ENCODE measurements at places on chromosomes 2 and 18.

DNA sequence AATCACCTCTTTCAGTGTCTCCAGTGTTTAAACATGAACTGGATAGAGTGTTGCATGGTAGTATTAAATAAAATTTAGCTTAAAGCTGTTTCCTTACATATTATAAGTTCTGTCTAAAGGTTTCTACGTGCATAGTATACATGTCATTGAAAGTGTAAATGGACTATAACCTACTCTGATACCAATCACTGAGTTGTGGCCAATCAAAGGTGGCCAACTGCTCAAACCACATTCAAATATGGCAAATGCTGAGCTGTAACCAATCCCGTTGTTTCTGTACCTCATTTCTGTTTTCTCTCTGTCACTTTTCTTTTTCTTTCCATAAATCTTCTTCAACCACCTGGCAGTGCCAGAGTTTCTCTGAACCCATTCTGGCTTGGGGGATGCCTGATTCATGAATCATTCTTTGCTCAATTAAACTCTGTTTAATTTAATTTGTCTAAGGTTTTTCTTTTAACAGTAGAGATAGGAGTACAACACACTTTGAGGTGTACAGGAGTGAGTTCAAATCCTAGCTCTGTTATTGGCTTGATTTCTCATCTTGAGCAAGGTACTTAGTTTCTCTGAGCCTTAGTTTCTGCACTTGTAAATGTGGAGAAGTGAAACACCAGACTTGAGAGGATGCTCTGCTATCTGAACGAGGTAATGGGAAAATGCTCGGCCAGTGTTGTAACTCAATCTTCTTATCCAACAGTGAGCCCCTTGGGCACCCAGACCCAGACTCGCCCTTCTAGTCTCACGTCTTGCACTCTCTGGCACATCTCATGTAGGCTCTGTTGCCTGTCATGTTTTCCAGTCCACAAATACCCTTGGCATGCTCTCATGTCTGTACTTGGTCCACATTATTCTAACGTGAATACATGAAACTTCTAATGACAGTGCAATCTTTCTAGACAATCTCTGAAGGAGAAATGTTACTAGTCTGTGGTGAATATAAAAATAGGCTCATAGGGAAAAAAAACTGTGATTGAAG is 228.0 kb downstream of the PIK3C3 start:
- DNase-seq, result no peak

- DNase-seq, result no peak
Measured at GRCh38 chr2:237290261-237290660, 123.7 kb downstream of the COL6A3 start.

GRCh38 chr2:88530081-88530480 is 77.6 kb upstream of the FOXI3 start:
- DNase-seq, result no peak

DNA sequence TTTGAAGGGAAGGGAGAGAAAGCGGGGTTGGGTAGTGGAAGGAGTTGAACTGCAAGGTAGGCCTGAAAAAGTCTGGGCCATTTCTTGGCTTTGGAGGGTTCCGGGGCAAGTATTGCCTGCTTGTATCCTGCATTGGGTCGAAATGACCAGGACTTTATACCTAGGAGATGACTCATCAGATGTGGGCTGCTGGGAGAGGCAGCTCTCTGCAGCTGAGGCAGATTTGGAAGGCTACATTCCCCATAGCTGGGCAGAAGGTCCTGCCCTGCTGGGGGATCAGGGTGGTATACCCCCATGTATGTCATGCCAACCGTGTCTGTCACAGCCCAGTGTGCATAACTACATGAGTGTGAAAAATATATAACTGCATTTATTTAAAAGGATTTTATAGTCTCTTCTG is 171.8 kb upstream of the SPRED2 start:
- peak; percentile 17 for DNase-seq

DNA sequence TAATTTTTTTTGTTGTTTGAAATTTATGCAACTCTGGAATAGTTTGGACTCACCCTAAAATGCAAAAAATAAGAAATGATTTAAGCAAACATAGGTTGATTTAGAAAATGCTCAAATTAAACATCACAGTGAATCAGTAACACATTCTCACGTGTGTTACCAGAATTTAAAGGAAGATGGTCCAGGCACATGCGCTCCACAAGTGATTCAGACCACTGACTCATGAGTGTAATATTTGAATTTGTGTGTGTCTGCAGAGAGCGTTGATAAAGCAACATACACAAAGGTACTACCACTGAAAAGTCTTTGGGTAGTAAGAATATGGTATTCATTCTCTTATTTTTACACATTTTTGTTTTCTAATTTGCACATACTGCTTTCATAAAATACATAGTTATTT is 7.9 kb downstream of the SS18 start:
- DNase-seq, result no peak

GRCh38 chr2:3387011-3387410 is 7.5 kb downstream of the TRAPPC12 start:
- DNase-seq, result no peak

GRCh38 chr2:84889332-84889731 is 8.4 kb upstream of the TRABD2A start:
- no peak for DNase-seq

- no peak for DNase-seq
Measured at GRCh38 chr2:218244665-218245064, 16.1 kb upstream of the GPBAR1 start.

DNA sequence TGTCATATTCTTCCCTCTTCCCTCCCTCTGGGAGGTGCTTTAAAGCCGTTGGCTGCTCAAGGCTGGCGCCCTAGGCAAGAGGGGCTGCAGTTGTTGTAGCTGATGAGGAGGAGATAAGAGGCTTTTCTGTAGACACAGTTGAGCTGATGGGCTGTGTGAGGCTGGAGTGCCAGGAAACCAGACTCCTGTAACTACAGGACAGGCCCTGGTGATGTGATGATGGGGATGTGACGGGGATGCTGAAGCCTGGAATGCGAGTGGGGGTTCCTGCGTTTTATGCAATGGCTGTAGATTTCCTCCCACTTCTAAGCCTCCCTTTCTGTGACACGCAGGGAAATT is 5.7 kb upstream of the EFR3B start:
- no peak for DNase-seq

GRCh38 chr2:172247203-172247602 is 144.5 kb upstream of the DLX2 start:
- DNase-seq, result peak; percentile 74

DNA sequence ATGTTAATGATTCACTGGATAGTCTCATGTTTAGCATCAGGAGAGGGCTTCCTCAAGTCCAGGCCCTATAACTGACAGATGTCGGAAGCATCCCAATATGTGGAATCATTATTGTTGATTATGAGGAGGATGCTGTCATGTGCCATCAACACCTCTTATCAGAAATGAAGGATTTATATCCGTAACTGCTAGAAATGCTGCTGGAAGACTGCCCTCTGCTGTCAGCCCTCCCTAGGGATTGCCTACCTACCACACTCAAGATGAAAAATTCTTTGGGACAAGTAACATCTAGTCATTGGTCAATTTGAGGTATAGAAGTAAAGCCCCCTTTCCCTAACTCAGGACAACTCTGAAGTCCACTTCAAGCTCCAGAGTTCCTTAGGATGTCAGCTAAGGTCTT is 1166.5 kb upstream of the NXPH2 start:
- DNase-seq, result peak; percentile 46

GRCh38 chr2:140808820-140809219 is 1322.0 kb downstream of the LRP1B start:
- peak; percentile 62 for DNase-seq

DNA sequence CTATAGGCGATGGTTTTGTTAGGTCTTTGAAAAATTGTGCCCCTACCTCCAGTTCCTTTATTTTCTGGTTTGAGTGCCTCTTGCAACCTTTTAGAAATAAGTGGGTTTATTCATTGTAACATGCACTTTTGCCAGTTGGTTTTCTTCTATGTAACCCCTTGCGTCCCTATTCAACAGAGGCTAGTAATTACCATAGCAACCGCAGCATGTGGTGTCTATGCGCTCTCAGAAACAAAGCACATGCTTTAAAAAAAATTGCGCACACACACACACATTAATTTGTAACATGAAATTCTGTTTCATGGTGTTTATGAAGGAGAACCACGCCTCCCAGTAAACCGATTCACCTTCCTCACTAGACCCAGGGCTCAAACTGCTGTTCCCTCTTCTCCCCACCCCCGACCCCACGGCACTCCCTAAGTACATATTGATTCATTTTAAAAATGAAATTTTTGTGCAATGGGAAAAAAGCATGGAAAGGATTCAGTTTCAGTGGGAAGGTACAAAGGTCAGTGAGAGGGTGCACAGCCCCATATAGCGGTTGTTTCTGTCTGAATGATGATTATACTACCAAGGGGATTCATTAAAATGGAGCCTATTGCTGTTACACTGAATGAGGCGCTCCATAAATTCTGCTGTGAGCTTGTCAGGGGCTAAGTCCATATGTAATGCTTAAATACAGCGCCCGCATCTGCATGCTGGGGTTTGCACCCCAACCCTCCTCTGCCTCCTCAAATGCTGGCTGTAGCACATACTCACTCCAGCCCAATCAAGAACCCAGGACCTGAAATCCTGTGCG is 206.9 kb downstream of the ICOS start:
- no peak for DNase-seq

- DNase-seq, result no peak
Measured at GRCh38 chr2:1636791-1637415, 107.4 kb downstream of the PXDN start.

- peak; percentile 94 for DNase-seq
Measured at GRCh38 chr2:168639441-168639898, 163.0 kb upstream of the NOSTRIN start.

GRCh38 chr2:168053676-168054075 is 193.7 kb downstream of the STK39 start:
- no peak for DNase-seq

DNA sequence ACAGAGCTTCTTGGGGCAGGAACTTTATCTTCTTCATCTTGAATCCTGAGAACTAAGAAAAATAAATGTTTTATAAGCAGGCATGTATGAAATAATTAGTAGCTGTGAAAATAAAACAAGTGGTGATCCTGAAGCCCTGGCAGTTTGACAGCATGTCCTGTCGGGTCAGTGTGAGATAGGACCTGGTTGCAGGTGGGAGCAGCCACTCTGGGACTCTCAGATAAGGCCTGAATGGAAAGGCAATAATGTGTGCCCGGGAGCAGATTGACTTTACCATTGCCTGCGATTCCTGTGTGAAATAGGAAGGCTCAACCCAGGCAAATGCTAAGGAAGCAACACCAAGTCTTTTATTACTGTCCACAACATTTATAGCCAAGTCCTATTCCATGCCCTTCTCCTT is 132.4 kb downstream of the LYPD6B start:
- DNase-seq, result no peak

GRCh38 chr18:69992776-69993175 is 45.1 kb upstream of the CD226 start:
- DNase-seq, result no peak

DNA sequence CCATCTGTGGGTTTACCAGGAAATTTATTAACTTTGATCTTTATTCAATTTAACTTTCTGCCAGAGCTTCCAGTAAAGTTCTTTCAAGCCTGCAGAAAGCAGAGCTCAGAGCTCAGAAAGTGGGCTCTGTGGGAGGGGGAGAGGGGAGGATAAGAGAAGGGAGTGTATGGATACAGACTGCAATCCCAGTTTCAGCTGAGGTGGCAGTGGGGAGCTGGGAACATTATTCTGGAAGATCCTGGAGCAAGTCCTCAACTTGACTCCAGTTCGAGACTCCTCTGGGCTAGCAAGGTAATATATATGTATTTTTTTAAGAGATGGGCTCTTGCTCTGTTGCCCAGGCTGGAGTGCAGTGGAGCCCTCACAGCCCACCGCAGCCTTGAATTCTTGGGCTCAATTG is 108.9 kb upstream of the NABP1 start:
- peak; percentile 67 for DNase-seq

DNA sequence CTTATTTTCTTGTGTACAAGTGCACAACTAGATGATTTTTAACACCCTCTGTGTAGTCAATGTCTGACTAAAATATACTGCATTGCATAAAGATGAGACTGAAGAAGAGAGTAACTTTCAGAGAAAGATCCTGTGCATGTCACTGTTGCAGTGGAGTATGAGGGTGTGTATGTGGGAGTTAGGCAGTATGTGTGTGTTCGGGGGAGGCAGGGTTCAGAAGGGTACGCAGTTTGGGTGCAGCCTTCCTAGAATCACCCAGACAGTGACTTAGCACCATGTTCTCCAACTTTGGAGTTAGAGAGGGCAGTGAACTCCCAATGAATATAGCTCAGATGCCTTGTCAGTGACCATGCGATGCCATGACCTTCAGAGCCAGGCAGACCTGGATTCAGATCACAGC is 84.6 kb downstream of the LRATD1 start:
- no peak for DNase-seq

DNA sequence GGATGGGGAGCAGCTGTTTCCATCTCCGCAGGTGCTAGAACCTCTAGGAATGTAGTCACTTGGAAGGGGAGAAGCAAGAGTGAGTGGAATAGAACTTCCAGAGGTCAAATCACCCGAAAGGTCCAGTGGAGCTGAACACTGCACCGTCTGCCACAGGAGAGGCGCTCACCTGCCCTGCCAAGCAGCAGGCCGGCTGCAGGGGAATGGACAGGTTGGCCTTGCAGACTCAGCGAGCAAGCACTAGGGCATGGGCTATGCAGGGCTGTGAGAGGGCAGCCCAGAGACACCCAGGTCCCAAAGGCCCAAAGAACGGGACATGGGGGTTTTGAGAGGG is 214.2 kb downstream of the TNS1 start:
- DNase-seq, result no peak

- no peak for DNase-seq
Measured at GRCh38 chr2:69933839-69934613, 19.1 kb downstream of the MXD1 start.

GRCh38 chr18:51125976-51126375 is 71.5 kb downstream of the MEX3C start:
- no peak for DNase-seq

- DNase-seq, result no peak
Measured at GRCh38 chr18:9243029-9243428, 91.5 kb upstream of the TWSG1 start.

DNA sequence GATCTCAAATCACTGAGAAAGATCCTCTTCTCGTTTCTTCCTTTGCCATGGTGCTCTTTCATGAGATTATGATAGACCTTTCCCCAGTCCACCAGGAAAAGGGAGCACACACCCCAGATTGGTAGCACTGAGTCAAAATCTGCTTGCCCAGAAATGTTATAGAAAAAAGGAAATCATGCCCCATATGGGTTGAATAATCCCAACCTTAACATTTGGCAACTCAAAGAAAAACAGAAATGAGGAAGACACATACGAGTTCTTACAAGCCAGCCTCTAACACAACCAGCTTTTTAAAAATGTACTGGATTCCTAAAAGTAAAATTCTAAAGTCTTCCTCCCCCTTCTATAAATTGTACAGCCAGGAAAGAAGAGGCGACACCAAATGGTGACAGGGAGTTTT is 103.0 kb downstream of the ANKRD44 start:
- DNase-seq, result no peak

DNA sequence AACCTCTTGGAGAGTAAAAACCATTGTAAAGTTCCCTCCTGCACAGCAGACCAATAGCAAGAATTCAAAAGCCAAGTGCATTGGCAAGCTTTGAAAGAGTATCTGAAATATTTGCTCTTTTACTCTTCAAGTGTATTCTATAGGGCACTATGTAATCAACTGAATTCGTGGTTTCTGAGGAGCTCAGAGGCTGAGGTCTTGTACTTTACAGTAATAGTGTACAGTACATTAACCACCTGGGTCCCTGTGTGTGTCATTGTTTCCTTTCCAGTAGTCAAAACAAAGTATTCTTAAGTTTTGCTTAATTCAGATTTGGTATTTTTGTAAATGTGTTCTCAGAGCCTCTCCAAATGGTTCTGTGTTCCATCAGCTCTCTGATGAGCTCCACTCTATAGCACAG is 769.7 kb downstream of the LRRTM4 start:
- DNase-seq, result no peak
